ENCODE measurements at places on chromosomes 6 and 20. TPM values are rescaled to one million over a fixed set of nuclear protein-coding genes. Genes with fewer than 3 reads are reported as not detected.

DNA sequence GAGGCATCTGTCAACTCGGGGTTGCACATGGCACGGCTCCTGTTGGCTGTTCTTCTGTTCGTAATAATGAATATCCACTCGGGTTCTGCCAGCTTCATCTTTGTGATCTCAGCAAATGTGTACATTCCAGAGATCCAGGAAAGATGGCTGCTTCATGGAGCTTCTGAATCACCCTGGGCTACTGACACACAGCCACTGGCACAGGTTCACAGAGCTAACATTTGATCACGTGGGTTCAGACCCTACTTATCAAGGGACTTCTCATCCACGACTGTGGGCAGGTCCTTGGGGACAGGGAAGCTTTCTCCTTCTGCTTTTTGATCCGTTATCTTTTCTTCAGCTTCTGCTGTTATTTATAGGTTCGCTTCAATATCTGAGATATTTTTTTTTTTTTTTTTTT lies 18.1 kb downstream of the PPP1R3G start:
- no peak for DNase-seq

GRCh38 chr6:93319304-93319703 lies 100.1 kb downstream of the EPHA7 start:
- no peak for DNase-seq

DNA sequence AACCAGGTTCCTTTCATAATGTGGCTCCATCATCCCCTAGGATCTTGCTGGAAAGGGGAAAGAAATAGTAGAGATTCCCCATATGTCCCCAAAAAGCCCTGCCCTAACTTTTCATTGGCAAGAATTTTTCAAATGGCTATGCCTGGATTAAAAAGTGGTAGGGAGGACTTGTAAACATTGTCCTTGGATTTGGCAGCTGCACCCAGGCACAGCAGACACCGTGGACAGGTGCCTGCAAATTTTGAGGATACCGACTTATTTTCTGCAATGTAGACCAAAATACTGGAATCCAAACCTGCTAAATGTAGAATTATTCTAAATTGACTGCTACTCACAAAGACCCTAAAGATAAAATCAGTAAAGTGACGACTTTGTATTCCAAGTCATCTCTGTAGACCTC lies 203.3 kb upstream of the PLCB4 start:
- no peak for DNase-seq

DNA sequence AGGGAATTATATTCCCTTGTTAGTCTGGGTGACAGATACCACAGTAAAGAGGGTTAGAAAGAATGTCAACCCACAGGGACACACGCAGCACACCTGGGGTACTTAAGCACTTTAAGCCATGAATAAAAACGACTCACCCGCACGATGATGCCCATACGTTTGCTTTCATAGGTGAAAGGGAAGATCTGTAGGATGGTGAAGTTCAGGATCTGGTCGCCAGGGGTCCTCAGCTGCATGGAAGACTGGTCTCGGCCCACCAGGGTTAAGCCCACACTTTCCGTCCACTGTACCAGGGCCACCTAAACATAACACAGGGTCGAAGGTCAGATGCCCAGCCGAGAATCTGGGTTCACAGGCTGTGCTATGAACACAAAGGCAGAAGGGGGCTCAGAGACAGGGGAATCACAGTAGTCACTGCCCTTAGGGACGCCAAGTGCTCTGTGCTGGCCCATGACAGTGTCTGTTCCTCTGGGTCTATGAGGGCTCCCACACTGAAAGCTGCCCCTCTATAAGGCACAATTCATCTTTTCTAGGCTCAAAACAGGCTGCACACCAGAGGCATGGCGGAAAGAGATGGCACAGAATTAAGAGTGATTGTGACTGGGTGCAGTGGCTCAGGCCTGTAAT lies 96.8 kb upstream of the NFATC2 start:
- peak; percentile 66 for DNase-seq

GRCh38 chr20:54872440-54872839 lies 397.0 kb downstream of the DOK5 start:
- no peak for DNase-seq

DNA sequence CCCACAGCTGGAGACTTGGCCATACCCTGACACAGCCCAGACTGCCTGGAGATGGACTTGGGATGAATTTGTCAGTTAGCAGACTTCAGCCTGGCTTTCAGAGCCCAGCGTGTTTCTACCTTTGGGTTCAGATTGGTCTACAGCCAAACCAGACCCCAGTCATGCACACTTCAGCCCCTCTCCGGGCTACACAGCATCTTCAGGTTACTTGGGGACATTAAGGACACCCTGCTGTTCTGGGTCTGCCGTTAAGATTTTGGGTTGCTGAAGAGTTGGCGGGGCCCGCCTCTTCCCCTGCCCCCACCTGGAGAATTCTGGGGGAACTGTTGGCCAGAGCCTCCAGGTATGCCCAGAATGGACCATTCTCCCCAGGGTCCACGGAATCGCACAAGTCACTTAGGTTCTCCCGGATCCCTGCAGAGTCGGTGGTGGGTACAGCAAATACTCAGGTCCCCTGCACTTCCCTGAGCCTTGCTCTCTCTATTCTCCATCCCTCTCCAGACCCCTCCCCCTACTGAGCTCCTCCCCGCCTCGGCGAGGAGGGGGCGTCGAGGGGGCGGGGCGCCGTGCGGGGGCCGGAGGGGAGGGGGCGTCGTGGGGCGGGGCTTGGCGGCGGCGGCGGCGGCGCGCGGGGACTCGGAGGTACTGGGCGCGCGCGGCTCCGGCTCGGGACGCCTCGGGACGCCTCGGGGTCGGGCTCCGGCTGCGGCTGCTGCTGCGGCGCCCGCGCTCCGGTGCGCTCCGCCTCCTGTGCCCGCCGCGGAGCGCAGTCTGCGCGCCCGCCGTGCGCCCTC lies at the start of gene PTK7:
Gene PTK7, plus strand, starts transcription at position 645 of the 794 bp plus-strand sequence. CDS start 175 bp downstream, outside the sequence.
- peak; percentile 40 for DNase-seq

DZANK1 gene
- 2.0 TPM for total RNA-seq

RFX6 gene
- total RNA-seq = not detected

- DNase-seq = peak; percentile 29
These were observed 2.1 kb upstream of the NRN1 start for GRCh38 chr6:6008648-6009421.

DNA sequence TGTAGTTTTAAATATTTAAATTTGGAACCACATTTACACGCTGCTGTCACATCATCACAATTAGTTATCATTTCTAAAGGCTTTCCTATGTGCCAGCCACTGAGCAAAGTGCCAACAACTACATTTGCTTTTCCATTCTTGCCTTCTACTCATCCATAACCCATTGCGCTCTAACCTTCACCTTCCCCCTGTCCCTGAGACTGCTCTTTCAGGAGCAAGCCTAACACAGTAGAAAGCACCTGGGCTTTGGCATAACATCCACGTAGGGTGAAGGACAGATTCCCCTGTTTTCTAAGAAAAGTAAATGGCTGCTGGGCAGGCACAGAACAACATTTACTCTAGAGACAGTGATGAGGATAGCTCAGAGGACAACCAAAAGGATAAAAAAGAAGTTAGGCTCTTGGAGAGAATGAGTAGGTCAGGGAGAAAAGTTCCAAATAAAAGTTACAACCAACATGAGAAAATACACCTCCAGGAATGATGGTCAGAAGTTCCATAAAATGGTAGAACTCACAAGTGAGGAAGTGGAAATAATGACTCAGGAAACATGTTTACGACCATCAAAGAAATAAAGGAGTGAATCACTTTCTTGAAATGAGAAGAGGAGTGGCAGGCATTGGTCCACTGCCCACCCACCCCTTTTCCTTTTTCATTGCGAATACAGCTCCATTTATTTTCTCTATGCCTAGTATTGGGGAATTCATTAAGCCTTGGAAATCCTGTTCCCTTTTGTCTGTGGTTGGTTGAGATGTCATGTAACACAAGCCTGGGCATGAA lies 77.2 kb downstream of the PFDN4 start:
- DNase-seq = no peak

- DNase-seq = no peak
These were observed 25.1 kb downstream of the ZNFX1 start for GRCh38 chr20:49252556-49253350.

NR2E1 gene
- not detected for total RNA-seq

GRCh38 chr20:49288250-49288751 lies 10.4 kb upstream of the ZNFX1 start:
- no peak for DNase-seq

CD93 gene
- total RNA-seq = 0.16 TPM

CAGE1 gene
- 0.33 TPM for total RNA-seq

- peak; percentile 16 for DNase-seq
These were observed 218.5 kb downstream of the ARHGAP18 start for GRCh38 chr6:129491436-129491835.

TAGAP gene
- total RNA-seq = 137 TPM

TBXT gene
- not detected for total RNA-seq

GRCh38 chr6:166166314-166167257 lies 1.1 kb downstream of the TBXT start:
- no peak for DNase-seq

FYN gene
- total RNA-seq = 479 TPM

DNA sequence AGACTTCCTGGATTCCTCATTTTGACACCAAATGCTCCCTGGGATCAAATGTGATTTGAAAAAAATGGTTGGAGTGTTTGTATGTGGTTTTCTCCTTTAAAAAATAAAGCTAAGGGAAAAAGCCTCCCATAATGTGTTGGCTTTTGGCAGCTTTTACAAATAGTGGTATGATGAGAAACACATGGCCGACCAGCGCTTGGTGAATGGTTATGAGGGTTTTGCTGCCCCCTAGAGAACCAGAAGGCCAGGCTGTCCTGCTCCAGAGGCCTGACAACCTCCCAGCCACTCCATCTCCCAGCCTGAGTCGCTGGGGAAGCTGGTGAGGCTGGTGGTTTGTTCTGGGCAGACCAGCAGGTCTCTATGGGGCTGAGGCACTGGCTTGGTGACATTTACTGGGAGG lies 69.3 kb downstream of the CLIC5 start:
- DNase-seq = no peak

All from CD8-positive, alpha-beta T cell (primary cell).